ENCODE measurements at places on chromosomes 2 and 18.

GRCh38 chr2:120442541-120442922 lies 96.6 kb downstream of the INHBB start:
- no peak for DNase-seq

DNA sequence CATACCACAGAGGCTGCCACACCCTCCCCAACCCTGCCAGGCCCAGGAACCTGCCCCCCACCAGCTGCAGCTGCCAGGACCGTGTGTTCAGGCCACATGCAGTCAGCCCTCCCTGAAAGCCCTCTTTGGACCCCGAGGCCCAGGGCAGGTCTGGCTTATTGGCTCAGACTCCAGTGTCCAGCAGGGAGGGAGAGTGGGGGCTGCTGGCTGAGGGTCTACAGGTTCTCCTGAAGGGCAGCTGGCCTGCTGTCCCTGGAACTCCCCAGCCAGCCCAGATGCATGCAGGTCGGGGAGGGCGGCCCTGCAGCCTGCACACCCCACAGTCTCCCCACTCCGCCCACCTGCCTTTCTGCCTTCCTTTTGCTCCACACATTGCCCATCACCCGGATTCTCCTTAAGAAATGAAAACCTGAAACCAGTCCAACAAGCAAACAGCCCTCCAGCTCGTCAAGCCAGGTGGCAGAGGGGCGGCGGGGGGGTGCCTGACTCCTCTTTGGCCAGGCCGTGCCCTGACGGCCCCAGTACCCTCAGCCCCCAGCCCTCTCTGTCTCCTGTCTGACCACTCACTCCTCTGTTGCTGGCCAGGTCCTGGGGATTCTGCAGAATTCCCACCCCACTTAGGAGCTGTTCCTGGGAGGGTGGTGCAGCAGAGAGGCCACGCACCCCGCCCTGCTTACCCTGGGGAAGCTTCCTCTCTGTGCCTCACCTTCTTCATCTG lies 18.0 kb downstream of the GPR35 start:
- no peak for DNase-seq

- no peak for DNase-seq
Measured at GRCh38 chr18:42105394-42105793, 150.4 kb downstream of the PIK3C3 start.

- DNase-seq = no peak
Measured at GRCh38 chr2:160299540-160299939, 99.5 kb upstream of the ITGB6 start.

All from anterior cingulate cortex (tissue), 58 donors.